ELR (cell line): ENCODE measurements at places on chromosomes 3 and 15.

DNA sequence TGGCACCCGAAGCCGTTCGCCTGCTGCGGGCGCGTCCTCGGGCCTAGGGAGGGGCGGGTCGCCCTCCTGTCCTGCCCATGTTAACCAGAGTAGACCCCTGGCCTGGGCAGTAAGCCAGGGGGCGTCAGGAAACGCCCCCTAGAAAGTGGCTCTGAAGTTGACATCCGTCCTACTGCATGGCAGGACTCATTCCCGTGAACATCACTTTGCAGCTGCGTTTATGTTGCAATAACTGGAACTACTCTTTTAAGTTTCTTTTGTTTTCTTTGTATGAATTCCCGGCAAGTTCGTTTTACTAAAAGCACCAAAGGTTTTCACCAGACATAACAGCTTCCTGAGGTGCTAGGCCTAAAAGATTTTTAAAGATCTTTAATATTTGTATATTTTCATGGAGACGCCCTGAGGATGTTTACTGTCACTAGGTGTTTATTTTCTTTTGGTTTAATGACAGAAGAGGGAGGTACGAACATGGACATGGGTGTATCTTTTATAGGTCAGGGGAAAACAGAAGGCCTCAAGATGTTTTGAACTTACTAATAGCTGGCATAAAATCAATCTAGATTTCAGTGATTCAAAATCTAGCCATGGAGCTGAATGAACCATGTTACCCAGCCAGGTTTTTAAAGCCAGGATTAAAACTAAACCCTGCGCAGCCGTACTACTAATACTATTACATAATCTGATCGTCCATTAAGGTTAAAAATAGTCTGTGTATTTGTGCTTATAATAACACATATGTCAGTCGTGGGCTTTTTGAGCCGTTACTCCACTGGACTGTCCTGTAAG, 1.0 kb downstream of the C15orf61 start:
- peak; percentile 55 for DNase-seq

GRCh38 chr3:66227915-66228314, 7.1 kb downstream of the SLC25A26 start:
- no peak for DNase-seq

GRCh38 chr3:196994056-196994455, 25.4 kb upstream of the PIGZ start:
- DNase-seq, result no peak

DNA sequence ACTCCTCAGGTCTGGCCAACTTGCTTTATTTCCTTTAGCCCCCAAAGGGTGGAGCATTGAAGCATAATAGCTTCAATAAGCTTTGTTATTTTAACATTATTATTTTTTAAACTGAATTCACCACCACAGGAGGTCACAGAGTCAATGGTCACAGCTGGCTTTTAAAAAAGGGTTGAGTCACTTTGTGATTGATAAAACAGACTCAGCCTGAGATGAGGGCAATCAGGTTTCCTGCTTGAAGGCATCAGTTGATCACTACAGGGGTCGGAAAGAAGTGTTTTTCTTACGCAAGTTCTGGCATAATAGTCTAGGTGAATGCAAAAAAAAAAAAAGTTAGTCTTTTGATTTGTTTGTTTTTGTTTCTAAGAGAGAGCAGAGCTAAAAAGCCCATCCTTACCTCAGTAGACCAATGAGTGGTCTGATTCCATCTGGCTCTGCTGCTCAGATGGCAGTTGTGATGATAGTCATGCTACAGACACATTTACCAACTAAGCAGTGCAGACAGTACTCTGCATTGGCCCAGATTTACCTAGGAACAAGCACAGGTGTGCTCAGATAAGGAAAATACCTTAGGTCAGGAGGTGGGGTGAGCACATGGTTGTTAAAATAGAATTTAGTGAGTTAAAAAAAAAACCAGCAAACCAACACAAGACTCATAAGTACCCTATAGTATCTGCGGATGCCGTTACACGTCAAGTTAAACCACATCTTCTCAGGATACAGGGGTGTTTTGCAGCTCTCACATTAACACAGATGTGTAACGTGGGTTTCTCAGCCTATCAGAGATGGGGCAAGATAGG, 22.6 kb downstream of the ZNF80 start:
- no peak for DNase-seq

DNA sequence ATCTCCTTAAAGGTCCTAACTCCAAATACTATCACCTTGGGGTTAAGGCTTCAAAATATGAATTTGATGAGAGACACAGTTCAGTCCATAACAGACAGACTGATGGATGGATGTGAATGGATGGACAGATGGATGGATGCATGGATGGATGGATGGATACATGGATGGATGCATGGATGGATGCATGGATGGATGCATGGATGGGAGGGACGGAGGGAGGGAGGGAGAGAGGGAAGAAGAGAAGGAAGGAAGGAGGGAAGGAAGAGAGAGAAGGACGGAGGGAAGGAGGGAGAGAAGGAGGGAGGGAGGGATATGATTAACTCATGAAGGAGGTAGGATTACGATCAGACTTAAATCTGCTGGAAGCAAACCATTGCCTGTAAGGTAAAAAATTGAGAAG, 192.4 kb downstream of the LRRN1 start:
- DNase-seq, result no peak

- no peak for DNase-seq
Measured at GRCh38 chr15:70281261-70281810, 183.6 kb upstream of the TLE3 start.

DNA sequence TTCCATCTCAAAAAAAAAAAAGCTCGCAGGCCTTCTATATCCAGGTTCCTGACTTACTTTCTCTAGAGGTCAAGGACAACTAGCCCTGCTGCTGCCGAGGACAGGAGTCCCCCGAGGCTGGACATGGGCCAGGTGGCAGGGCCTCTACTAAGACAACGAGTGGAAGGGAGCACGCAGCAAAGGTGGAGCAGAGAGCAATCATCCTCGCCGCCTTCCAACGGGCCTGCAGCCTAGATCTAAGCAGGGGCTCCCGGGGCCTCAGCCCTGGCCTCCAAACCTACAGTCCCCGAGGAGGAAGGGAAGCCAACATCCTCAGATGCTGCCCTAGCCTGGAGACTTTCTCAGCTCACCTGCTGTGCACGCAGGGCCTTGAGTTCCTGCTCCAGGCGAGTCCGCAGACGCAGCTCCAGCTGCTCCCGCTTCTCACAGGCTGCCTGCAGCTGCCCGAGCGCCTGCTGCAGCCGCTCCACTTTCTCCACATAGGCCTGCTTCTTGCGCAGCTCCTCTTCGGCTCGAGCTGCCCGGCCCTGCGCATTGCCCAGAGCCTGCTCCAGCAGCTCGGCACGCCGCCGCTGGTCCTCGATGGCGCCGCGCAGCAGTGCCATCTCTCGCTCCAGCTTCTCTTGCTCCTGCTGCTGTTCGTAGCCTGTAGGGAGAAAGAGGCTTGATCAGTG, 12.9 kb downstream of the AMOTL2 start:
- no peak for DNase-seq

DNA sequence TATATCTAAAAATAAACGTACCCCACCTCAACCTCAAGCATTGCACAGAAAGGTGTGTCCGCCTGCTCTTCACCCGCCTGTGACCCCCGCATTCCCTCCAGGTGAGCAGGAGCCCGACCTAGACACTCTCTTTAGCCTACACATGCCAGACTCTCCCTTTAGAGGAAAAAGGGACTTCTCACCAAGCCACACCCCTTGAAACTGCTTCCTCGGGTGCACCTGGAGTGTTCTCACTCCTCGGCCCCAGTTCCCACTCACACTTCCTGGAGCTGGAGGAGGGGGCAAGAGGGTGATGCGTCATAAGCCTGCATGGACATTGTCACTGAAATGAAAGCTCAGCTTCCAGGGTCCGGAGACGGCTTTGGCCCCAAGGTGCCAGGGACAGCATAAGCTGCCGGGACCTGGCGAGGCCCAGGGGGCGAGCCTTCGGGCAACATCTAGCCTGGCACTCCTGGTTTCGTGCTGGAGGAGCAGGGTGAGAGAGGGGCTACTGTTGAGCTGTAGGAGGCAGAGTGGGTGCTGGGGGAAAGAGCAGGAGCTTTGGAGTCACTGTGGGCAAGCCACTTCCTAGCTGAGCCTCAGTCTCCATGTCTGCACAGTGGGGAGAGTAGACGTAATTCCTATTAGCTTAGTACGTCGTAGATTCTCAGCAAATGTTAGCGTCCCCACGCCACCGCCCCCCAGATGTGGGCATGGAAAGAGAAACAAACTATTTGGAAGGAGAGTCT, 9.8 kb upstream of the MUC4 start:
- no peak for DNase-seq

DNA sequence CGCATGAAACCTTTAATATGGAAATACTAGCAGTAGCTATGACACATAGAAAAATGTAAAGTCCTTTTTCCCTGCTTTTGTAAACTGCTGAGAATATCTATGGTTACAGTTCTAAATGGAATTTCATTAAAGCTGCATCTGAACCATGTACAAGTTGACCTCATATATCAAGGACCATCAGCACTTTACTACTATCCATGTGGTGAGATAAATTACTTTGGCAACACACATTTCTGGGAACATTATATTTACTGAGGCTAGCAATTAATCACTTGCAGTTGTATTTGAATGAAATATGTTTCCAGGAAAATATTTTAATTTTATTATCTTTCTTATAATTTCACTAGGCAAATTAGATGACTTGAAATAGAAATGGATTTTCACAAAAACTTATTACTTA, 545.5 kb downstream of the NAALADL2 start:
- no peak for DNase-seq

DNA sequence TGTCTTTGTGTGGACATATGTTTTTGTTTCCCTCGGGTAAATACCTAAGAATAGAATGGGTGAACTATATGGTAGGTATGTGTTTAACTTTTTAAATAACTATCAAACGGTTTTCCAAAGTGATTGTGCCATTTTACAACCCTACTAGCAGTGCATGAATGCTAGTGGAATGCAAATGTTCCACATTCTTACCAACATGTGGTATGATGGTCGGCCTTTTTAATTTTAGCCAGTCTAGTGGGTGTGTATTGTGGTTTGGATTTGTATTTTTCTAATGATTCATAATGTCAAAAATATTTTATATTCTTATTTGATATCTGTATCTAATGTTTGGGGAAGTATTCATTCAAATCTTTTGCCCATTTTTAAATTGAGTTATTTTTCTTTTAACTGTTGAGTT, 68.2 kb upstream of the SMAD3 start:
- DNase-seq, result peak; percentile 77

DNA sequence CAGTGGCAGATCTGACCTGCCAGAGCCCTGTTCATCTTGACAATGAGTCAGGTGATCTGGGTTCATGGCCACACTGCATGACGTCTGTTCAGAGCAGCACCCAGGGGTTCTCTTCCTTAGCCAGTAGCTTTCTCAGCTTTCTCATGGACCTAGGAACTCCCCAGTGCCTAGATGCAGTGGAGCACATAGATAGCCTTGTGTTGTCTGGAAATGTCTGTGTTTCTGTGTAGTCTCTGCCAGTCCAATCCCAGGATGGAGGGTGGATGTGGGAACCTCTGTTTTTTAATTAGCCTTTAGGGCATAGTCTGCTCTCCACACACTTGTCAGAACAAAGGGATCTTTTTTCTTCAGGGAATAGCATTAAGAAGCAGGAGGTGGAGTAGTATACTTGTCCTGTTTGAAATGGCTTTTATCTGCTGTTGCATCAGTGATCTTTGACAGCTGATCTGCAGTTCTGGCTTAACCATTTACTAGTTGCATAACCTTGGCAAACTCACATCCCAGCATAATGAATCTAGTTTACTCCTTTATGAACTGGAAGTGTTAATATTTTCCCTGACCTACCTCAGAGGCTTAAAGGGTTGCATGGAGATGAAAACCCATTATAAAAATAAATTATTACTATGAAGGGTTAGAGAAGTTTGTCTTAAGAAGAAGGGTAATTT, 16.1 kb upstream of the CACNA1D start:
- no peak for DNase-seq

- DNase-seq, result no peak
Measured at GRCh38 chr3:156497326-156497725, 57.6 kb downstream of the SSR3 start.

- no peak for DNase-seq
Measured at GRCh38 chr3:172150268-172150667, 110.9 kb downstream of the FNDC3B start.

DNA sequence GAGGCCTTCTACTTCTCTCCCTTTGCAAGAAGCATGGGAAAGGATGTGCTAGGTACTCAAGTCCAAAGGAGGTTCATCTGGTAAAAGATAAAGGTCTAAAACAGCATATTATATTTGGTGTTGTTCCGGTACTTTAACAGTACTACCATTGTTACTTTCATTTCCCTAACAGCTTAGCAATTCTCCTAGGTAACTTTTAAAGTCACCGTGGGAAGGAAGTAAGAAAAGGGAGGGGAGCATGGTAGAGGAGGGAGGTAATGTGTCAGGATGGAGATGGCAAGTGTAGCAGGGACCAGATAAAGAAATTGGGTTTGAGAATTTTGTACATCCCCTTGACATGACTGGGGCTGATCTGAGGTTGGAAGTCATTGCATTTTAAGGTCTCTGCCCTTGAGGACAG, 89.4 kb upstream of the SKOR1 start:
- no peak for DNase-seq

- DNase-seq, result no peak
Measured at GRCh38 chr3:189320511-189320910, 148.7 kb downstream of the TPRG1 start.

GRCh38 chr3:23062982-23063381, 140.1 kb upstream of the UBE2E2 start:
- DNase-seq, result no peak

- no peak for DNase-seq
Measured at GRCh38 chr3:177979703-177980102, 556.5 kb upstream of the KCNMB2 start.

DNA sequence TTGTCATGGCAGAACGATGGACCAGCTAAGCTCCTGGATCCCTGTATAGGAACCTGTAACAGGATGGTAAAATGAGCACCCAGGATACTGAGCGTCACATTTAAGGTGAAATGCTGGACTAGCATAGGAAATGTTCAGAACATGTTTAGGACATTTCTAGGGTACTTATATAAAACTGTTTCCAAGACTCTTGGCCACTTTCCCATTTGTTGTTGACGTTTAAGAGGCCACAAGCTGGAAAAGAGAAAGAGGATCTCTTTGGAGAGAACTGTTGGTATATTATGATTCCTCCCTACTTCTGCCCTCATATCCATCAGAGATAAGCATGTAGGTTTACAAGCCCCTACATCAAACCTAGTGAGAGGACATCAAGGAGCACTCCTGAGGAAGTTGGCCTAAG, 57.5 kb downstream of the SCN11A start:
- no peak for DNase-seq

- no peak for DNase-seq
Measured at GRCh38 chr3:22383285-22383684, 632.3 kb upstream of the ZNF385D start.

GRCh38 chr15:58355382-58355971, 76.3 kb upstream of the LIPC start:
- no peak for DNase-seq

- peak; percentile 19 for DNase-seq
Measured at GRCh38 chr3:132228923-132229322, 88.3 kb upstream of the ACP3 start.

DNA sequence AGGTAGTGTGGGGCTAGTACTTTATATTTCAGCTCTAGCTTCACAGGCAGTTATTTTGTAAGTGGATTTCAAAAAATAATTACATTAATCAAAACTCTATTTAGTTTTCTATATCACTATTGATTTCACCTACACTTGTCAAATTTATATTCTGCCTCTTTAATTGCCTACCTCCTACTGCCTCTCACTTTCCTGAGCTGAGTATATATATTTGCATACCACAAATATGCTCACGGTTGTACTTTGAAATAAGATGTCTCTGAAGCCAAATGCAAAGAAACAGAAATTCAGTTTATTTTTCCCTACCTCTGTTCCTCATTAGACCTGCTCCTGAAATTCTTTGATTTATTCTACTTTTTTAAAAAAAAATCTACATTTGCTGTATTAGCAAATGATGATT, 309.3 kb upstream of the TGFBR2 start:
- DNase-seq, result no peak

GRCh38 chr3:147875498-147875897, 466.3 kb downstream of the ZIC1 start:
- peak; percentile 15 for DNase-seq
